ENCODE measurements at places on chromosomes 5 and 9. TPM values are rescaled to one million over a fixed set of nuclear protein-coding genes. Genes with fewer than 3 reads are reported as not detected.

DNA sequence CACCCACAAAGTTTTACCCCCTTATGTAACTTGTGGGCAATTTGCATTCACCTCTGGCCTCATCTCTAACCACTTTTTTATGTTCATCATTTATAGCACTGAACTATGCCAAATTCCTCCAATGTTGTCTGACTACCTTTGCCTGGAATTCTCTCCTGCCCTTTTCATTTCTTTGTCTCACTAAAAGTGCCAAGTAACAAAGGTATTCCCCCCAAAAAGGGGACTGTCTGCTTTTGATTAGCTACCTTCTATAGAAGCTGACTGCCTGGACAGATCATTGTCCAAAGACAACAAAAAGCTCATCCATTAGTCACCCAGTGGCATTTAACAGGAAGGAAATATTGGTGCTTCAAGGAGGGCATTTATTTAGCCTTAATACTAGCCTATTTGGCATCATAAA lies 189.9 kb upstream of the VCAN start:
- H3K4me1 ChIP-seq, result peaks cover 28% of the 10 kb centered on the region
- H3K27me3 ChIP-seq, result no peaks in the 10 kb centered on the region
- no peak overlapping the region for H3K4me3 ChIP-seq
- peak; percentile 59 for DNase-seq
- H3K27ac ChIP-seq, result peak overlapping the region; percentile 13
- no peaks in the 10 kb centered on the region for H3K36me3 ChIP-seq

The SCGB3A2 gene
- not detected for total RNA-seq

The CSF1R gene
- 1.6 TPM for total RNA-seq

The DIPK1B gene
- not detected for total RNA-seq

GRCh38 chr9:100674419-100675122 lies 96.7 kb downstream of the CAVIN4 start:
- peak overlapping the region; percentile 4 for H3K27ac ChIP-seq
- H3K27me3 ChIP-seq, result peaks cover 50% of the 10 kb centered on the region

DNA sequence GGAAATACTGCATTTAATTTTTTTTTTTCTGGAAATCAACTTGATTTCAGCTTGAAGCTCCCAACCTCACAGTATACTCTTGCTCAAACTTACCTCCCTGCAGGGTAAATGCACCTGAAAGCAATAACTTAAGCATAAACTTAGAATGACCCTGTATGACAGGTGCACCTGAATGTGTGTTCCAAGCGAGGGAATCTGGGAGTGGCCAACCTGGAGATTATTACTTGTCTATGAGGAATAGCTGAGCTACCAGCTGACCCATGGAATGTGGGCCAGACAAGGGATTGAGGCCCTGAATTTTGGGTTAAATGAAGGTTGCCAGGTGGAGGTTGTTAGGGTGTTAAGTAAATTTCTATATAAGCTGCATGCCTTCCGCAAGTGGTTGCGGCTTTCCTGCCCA lies 140.6 kb downstream of the OSTF1 start:
- H3K4me3 ChIP-seq, result no peak overlapping the region
- peaks cover 35% of the 10 kb centered on the region for H3K4me1 ChIP-seq
- no peaks in the 10 kb centered on the region for H3K27me3 ChIP-seq
- H3K36me3 ChIP-seq, result peaks cover 7% of the 10 kb centered on the region

DNA sequence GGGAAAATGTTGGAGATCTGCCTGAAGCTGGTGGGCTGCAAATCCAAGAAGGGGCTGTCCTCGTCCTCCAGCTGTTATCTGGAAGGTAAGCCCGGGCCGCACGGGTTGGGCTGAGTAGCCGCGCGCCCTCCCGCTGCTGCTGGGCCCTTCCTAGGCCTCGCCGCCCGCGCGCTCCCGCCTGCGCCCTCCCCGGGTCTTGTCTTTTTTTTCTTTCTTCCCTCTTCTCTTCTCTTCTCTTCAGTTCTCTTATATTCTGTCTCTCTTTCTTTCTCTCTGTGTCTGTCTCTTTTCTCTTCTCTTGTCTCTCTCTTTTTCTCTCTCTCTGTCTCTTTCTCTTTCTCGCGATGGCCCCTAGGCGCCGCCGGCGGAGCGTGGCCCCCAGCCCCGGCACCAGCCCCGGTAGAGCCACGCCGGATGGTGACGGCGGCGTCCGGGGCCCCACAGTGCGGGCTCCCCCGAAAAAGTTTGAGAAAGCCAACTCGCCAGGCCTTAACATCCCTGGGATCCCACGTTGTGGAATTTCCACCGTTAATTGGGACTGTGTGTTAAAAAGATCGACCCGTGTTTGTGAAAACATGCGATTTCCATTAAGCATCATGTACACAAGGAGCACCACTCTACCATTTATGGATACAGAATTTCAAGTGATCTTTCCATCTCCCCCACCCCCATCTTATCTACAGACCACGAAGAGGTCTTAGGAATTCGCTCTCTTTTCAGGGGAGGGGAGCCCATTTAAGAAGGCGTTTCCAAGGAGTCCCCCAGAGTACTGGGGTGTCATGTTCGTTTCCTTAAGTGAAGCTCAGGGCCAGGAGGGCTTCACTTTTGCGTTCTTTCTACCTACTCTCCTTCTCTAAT lies 616 bp downstream of the ABL1 start:
- H3K4me3 ChIP-seq, result peak overlapping the region; percentile 90
- no peaks in the 10 kb centered on the region for H3K27me3 ChIP-seq
- peaks cover 47% of the 10 kb centered on the region for H3K4me1 ChIP-seq
- H3K27ac ChIP-seq, result peak overlapping the region; percentile 99
- H3K36me3 ChIP-seq, result peaks cover 16% of the 10 kb centered on the region

- H3K27ac ChIP-seq, result no peak overlapping the region
- no peaks in the 10 kb centered on the region for H3K27me3 ChIP-seq
- no peak overlapping the region for H3K4me3 ChIP-seq
- no peaks in the 10 kb centered on the region for H3K4me1 ChIP-seq
- no peak for DNase-seq
Observed at GRCh38 chr5:145619806-145620310, 215.3 kb downstream of the PRELID2 start.

- no peak for DNase-seq
- H3K27me3 ChIP-seq, result no peaks in the 10 kb centered on the region
- H3K36me3 ChIP-seq, result no peaks in the 10 kb centered on the region
- no peaks in the 10 kb centered on the region for H3K4me1 ChIP-seq
- no peak overlapping the region for H3K4me3 ChIP-seq
Observed at GRCh38 chr9:12908895-12909294, 134.1 kb downstream of the LURAP1L start.

GRCh38 chr9:20620650-20621470 lies 1.4 kb downstream of the MLLT3 start:
- peaks cover 20% of the 10 kb centered on the region for H3K4me1 ChIP-seq
- no peaks in the 10 kb centered on the region for H3K36me3 ChIP-seq
- peak overlapping the region; percentile 81 for H3K4me3 ChIP-seq

The BTNL3 gene
- not detected for total RNA-seq

GRCh38 chr5:8522646-8523045 lies 653.7 kb downstream of the MTRR start:
- DNase-seq, result no peak
- H3K36me3 ChIP-seq, result no peaks in the 10 kb centered on the region
- no peak overlapping the region for H3K4me3 ChIP-seq
- no peak overlapping the region for H3K27ac ChIP-seq
- peaks cover under 1% of the 10 kb centered on the region for H3K4me1 ChIP-seq
- H3K27me3 ChIP-seq, result no peaks in the 10 kb centered on the region

The CDX1 gene
- not detected for total RNA-seq

The TAF1L gene
- total RNA-seq, result not detected

The AJM1 gene
- total RNA-seq, result 5.6 TPM

The NTNG2 gene
- not detected for total RNA-seq

The TRIM7 gene
- 26.3 TPM for total RNA-seq

The SLC34A3 gene
- total RNA-seq, result not detected

Data from MCF 10A (cell line).